ENCODE measurements at places on chromosomes 3 and 15.

- no peak for DNase-seq
These were observed 16.7 kb downstream of the KAT2B start for GRCh38 chr3:20056725-20057611.

DNA sequence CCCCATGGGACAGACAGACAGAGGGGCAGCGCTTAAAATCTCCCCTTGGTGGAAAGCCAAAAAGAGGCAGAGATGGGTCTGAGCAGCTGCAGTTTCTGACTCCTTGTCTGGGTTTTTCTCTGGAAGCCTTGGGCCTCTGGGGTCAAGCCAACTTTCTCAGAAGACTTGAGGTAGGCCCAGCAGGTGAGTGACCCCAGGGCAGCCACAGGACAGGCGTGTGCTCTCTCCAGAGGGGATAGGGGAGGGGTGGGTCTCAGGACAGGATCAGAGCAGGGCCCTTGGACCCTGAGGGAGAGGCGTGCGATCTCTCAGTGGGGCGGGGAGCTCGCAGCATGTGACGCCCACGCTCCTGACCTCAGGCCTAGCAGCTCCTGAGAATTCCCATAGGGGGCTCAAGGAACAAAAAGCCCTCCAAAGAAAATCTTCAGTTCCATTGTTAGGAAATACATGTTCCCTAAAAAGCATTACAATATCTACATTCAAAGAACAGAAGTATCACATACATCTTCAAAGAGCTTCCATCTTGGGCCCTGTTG is 34.6 kb upstream of the DUSP7 start:
- no peak for DNase-seq

- DNase-seq = no peak
These were observed 35.0 kb upstream of the DNAJC13 start for GRCh38 chr3:132382267-132382666.

DNA sequence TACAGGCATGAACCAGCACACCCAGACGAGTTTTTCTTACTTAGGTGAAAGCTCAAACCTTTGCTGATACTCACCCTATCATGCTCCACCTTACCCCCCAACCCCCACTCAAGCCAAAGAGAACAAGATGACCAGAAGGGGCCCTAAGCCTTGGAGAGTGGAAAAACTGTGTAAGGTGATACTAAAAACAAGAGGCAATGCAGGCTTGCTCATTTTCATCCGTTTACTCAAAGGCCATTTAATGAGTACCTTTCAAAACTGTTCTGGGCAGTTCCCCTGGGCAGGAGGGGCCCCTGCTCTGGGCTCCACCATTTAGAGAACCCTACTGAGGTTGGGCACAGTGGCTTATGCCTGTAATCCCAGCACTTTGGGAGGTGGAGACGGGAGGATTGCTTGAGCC is 6.7 kb downstream of the TYRO3 start:
- no peak for DNase-seq

DNA sequence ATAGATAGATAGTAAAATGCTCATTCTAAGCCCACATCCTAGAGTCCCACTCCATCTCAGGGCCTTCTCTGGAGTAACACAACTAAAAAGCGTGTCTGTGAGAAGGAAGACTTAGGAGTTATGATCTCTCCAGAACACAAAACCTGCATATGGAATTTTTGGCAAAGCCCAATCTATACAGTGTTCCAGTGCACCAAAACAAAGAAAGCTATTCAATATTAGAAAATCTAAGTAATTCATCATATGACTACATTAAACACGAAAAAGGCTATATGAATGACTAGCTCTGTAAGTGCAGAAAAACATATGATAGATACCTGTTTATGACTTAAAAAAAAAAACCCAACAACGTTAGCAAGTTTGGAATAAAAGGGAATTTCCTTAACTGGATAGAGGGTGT is 27.7 kb downstream of the MTMR10 start:
- no peak for DNase-seq

DNA sequence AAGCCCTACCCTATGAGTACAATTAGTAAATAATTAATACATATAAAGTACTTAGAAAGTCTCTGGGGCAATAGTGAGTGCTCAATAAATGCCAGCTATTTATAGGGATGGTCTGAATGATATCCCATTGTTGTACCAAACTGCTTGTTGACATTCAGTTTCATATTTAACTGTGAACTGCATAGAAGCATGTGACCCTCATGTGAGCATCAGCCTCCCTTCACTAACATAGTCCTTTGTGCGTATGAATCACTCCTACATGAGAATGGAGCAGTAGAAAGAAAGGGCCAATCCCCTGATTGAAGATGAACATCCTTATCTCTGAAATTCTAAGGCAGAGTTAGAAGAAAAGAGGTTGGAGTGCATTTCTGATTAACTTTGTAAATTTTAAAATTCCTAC is 68.7 kb upstream of the ATP10A start:
- no peak for DNase-seq

GRCh38 chr3:129577366-129577765 is 29.1 kb downstream of the PLXND1 start:
- peak; percentile 84 for DNase-seq

DNA sequence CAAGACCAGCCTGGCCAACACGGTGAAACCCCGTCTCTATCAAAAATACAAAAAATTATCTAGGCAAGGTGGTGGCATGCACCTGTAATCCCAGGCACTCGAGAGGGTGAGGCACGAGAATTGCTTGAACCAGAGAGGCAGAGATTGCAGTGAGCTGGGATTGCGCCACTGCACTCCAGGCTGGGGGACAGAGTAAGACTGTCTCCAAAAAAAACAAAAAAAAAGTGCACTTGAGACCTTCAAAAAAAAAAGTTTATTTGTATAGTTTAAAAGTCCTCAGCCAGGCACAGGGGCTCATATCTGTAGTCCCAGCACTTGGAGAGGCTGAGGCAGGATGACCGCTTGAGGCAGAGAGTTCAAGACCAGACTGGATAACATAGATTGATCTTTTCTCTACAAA is 2.1 kb downstream of the PBRM1 start:
- DNase-seq = no peak

Measured in WERI-Rb-1 (cell line).